ENCODE measurements at places on chromosomes 5 and 9.

DNA sequence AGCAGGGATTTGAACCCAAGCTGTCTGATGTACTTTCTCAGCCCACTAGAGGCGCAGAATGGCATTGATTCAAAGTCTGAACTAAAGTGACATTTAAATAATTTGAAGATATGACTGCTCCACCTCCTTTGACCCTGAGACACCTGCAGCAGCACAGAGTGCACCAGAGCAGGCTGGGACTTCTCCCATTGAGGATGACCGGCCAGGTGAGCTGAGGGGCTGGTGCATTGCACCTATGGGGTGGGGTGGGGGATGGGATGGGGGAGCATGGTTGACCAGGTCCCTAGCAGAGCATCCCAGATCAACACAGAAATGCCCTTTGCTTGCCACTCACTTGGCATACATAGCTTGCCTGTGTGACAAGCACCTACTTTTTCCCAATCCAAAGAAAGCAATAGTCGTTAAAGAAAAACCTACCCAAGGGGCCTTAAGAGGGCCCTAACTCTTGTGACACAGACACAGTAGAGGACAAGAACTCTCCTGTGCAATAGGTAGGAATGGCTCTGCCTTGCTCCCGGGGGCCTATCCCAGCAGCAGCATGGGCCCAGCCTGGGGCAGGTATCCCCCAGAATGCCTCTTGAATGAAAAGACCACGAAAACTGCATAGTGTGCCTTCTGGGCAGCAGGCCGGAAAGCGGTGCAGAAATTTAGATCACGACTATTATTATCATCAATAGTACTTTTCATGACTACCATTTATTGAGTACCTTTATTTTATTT lies 6.5 kb downstream of the SH3PXD2B start:
- DNase-seq, result no peak

DNA sequence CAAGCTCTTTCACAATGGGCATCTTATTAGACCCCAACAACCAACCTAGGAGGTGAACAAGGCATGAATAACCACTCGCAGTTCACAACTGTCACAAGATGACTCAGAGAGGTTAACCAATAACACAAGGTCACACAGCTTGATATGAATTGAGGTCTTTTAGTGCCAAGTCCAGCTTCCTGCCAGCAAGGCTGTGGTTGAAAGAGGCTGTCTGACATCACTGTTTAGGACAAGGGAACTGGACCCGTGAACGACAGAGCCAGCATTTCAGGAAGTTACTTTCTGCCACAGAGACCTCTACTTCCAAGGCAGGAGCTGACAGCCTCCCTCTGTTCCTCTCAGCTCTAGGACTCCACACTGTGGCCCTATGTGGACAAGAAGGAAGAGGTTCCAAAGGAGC lies 53.4 kb upstream of the ALDH1B1 start:
- DNase-seq, result no peak

- DNase-seq, result no peak
These were observed 10.5 kb downstream of the CSF1R start for GRCh38 chr5:150075806-150076205.

DNA sequence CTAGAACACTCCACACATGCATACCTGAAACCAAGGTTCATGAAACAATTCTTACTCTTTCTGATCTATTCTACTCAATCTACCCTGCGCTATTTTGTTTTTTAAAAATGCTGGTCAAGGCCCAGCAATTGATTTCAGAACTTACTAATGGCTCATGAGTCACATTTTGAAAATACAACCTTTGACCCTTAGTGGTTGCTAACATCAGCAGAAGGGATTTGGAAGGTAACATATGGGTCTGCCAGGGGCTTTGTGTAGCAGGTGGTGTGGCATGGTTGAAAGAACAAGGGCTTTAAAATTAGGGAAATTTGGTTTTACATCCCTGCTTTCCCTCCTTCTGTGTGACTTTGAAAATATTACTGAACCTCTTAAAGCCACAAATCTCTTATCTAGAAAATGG lies 101.4 kb downstream of the ATG10 start:
- no peak for DNase-seq

All from activated CD4-positive, alpha-beta T cell treated with anti-CD3 and anti-CD28 coated beads for 1 hour (primary cell).